ENCODE measurements at places on chromosomes 6 and 20.

DNA sequence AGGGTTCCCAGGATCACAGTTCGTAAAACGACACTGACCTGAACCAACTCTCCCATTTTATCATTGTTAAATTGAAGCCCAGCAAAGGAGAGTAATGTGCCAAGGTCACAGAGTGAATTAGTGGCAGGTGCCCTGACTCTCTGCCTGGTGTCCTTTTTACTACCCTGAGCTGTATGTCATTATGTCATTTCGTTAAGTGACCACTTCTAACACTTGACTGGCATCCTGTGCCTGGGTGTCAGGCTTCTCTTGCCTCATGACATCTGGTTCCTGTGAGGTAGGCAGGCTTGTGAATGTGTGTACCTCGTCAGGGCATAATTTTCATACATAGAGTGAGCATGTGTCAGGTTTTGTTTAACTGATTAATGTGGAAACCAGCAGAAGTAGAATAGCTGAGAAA is 48.6 kb downstream of the RALY start:
- no peak for DNase-seq

DNA sequence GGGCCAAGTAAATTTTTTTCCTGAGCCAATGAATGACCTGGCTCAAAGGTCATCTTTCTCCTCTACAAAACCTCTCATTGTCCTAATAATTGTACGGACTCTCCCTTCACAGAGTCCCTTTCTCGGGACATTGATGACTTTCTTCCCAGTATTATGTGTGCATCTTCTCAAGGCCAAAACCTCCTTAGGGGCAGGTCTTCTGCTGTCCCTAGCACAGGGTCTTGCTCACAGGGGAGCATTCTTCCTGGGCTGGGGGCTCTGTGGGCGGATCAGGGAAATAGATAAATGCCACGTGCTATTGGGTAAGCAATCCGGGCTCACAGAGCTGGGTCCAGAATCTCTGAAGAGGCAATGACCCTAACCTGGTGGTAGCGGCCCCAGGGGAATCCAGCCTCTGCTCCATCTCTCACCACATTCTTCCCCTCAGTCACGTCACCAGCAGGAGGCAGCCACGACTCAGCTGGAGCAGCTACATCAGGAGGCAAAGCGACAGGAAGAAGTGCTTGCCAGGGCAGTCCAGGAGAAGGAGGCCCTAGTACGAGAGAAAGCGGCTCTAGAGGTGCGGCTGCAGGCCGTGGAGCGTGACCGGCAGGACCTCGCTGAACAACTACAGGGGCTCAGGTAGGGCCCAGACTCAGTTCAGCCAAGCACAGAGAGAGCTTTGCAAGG is 23.5 kb downstream of the CEP250 start:
- DNase-seq: peak; percentile 5

GRCh38 chr6:128696691-128697689 is 176.6 kb upstream of the PTPRK start:
- no peak for DNase-seq

DNA sequence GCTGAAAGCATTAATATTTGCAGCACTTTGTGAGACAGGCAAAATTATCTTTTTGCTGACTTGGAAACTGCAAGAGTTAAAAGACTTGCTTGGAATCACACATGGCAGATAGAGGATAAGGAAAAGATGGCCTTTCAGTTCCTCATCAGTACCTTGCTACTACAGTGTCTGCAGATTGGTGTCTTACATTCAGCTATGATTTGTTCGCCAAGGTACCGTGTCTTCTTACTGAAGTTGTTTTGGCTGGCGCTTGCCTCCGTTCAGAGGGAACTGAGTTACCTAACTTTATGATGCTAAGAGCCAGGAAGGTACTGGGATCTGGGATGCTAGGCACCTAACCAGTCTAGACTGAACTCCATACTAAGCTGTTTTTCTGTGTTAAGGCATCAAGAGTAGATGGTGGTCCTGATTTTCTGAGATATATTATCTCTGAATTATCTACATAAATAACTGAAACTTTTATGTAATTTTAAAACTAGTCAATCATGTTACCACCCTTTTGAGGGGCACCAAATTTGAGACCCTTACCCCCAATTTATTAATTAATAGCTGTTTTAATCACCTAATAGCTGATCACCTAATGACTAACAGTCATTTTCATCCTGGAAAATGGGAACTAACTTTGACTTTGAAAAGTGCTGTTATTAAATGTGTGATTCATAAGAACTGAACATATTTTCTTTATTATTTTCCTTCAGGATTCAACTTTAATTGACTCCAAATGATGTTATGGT is 2.5 kb downstream of the WTAP start:
- DNase-seq: no peak

DNA sequence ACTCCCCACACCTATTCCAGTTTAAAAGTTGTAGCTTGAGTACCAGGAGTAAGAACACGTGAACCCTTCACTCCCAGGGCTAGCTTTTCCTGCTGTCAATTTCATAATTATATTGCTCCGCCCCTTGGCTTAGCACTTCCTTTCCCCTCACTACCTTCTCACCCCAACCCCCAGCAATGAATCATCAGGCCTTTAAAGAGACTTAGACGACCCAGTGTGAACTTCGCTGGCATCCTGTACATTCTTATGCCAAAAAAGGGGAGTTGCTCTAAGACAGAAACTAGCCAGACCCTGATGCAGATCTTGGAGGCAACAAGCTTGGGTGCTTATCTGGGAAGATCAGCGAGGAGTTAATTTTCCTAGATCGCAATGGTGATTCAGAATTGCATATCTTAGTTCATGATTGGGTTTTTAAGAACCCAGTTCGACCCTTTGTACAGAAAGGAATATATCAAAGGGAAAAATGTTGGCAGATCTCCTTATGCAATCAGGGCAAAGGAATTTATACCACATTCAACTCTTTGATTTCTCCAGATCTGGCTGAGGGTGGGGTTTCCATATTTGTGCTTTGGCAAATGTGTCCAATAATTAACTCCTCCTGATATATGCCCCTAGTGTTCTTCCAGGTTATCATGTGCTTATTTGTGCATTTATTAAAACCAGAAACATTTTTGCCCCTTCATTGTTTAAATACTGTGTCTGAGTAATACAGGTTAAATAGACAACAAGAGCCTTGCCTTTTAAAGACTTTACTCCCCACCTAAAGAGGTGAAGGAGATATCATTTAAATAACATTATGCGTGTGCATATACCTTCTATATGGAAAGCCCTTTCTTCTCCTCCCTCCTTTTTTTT is 8.1 kb upstream of the ATXN1 start:
- peak; percentile 62 for DNase-seq

DNA sequence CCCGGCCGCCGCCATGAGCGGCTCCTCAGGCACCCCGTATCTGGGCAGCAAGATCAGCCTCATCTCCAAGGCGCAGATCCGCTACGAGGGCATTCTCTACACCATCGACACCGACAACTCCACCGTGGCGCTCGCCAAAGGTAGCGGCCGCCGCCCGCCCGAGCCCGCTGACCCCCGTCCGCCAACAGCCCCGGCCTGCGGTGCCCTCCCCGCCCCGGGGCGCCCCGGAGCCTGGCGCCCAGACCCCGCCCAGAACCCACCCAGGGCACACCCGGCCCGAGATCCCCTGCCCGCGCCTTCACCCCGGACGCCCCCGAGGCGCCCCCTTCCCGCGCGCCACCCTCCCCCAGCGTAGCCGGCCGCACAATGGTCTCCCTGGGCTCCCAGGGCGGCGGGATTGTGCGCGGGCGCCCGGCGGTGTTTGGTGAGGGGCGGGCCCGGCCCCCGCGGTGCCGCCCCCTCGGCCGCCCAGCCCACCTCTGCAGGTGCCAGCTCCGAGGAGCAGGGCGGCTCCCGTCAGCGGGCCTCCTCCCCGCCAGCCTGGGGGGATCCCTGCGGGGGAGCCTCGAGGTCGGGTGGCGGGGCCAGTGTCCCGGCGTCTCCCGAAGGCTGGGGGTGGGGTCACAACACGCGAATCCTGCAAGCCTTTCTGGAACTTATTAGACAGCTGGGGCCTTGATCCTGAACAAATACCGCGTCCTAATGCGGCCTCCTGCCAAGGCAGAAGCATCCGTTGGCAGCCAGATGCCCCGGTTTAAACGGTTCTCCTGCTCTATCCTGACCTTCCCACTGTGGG is 577 bp downstream of the LSM14B start:
- DNase-seq: peak; percentile 31
